OCI-LY7 (cell line): ENCODE measurements at places on chromosomes 16 and 17.

DNA sequence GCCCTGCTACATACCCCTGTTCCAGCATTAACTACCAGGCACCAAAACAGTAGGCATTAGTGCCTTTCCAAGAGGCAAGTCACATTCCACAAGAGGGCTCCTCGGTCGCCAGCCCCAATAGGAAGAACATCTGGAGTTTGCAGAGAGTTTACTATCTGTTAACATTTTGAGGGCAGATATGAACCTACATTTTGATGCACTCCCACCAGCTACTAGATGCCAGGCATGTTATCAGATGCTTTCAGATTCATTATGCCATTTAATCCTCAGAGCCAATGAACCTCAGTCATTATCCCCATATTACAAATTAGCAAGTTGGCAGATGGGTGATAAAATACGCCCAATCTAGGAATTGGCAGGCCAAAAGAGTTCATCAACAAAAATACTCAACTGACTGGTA, 4.2 kb upstream of the CMTM2 start:
- no peak for DNase-seq

- no peak for DNase-seq
Measured at GRCh38 chr17:28944862-28945741, 6.2 kb downstream of the PHF12 start.

GRCh38 chr16:8924214-8924613, 39.5 kb downstream of the USP7 start:
- no peak for DNase-seq

GRCh38 chr17:2933606-2934005, 129.8 kb downstream of the OR1D5 start:
- DNase-seq, result no peak

DNA sequence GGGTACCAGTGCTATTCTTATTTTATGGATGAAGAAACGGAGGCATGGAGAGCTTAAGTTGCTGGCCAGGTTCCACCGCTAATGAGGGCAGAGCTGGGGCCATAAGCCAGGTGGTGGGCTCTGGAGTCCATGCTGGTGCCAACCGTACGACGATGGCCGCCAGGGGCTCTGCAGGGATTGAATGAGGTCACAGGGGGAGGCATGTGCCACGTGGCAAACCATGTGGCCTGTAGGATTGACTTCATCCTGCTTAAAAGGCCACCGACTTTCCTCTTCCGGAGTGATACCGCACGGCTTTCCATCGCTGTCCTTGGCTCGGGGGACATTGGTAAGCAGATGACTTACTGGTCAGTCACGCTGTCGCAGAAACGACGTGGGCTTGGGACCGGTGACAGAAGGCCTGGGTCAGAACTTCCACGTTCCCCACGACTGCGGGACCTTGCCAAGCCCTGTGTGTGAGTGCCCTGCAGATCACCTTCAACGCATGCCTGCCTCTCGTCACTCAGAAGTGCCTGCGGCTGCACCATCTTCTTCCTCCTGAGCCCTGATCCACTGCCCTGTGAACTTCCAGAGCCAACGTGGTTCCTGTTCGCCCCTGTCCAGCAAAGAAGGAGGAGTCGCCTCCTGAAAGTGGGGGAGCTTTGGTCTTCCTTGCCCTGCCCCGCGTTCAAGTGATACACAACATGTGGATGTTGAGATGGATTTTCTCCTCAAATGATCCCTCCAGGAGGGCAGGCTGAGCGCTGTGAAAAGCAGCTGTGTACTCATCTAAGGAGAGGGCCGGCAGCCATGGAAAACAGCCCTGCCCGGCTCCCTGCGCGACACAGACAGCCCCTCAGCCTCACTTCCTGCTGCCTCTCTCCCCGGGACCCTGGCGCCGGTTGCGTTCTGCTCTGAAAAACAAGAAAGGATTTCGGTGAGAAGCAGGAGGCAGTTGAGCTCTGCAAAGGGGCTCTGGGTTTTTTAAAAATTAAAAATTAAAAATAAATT, 176.7 kb downstream of the C16orf95 start:
- no peak for DNase-seq

- DNase-seq, result no peak
Measured at GRCh38 chr17:67531291-67531690, 154.2 kb downstream of the PITPNC1 start.
